ENCODE measurements at places on chromosomes 16 and 17.

DNA sequence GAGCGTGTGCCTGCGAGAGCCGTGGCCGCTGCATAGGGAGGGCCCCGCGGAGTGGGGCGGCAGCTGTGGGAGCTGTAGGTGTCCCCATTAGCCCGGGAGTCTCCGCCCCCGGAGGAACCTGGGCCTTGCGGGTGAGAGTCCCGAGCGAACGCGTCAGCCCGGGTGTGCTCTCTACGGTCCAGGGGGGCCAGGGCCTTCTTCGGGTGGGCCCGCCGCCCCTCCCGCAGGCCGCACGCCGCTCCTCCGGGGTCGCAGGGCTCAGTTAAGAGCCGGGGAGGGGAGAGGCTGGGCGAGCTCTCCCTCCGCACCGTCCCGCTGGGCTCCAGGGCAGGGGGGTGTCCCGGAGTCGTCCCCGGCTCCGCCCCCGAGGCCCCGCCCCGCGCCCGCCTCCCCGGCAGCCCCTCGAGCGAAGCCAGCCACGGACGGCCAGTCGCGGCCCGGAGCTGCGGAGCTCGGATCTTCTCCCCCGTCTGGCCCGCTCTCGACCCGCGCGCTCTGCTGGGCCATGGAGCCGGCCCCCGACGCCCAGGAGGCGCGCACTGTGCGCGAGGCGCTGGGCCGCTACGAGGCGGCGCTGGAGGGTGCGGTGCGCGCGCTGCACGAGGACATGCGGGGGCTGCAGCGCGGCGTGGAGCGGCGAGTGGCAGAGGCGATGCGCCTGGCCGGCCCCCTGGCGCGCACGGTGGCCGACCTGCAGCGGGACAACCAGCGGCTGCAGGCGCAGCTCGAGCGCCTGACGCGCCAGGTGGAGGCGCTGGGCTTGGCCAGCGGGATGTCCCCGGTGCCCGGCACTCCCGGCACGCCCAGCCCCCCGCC, at the start of gene SMTNL2:
SMTNL2 (plus strand) TSS at position 429 of the 816 bp plus-strand sequence; CDS start at position 506, 77 bp downstream.
- DNase-seq, result no peak

DNA sequence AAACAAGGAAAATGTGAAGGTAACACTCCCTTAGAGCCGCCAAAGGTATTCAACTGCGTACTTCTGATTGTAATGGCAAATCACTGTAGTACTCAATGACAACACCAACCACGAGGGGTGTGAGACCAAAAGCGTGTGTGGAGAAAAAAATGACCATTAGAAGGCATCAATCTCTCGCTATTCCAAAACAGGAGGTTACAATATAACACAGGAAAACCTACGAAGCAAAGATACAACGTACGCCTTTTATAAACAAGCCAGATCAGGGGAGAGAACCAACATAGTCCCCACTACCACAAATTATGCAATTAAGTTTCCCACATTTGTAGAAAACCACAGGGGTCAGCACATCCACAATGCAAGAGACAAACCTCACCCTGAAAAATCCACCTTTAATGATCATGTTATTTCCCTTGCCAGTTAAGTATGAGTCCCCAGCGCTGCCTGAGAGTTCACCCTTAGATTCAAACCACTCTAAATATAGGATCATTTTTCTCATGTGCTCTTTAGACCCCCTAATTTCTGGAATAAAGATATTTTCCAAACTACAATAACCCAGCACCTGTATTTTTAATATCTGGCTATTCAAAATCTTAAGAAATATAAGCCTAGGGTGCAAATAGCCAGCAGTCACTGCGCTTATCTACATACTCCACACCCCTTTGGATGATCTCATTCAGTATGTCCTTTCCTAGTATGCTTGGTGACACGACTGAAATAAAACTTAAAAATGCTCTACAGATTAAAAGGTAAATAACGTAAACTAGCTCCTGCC, 12.4 kb downstream of the TEX14 start:
- DNase-seq, result no peak

- DNase-seq, result no peak
These were observed 6.3 kb upstream of the XAF1 start for GRCh38 chr17:6749519-6749918.

DNA sequence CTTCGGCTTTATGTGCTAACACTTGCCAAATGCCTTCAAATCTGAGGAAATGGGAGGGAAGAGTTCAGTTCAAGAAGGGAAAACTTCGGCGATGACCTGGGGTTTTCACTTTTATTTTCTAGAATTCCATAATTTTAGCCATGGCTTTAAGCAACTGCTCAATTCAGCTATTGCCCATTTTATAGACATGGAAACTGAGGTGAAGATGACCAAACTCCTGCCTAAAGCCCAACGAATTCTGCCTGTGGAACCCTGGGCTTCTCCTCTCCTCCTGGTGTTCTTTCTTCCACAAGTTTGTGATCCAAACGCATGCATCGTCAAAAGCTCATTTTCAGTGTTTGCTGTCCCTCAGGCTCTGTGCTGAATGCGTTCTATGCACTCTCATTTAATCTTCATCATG, 49.4 kb upstream of the NDRG4 start:
- DNase-seq, result no peak

DNA sequence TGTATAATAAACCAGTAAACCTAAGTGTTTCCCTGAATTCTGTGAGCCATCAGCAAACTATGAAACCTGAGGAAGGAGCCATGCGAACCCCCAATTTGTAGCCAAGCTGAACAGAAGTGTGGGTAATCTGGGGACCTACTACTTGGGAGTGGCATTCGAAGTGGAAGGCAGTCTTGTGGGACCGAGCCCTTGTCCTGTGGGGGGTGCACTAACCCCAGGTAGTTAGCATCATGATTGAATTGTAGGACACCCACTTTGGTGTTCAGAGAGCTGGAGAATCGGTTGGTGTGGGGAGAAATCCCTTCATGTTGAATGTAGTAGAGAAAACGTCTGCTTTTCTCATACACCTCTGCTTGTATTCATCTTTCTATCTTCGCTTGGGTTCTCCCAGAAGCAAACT, 79.7 kb upstream of the CPHXL start:
- DNase-seq, result no peak

GRCh38 chr16:1082952-1083675, 10.6 kb downstream of the SSTR5 start:
- no peak for DNase-seq

DNA sequence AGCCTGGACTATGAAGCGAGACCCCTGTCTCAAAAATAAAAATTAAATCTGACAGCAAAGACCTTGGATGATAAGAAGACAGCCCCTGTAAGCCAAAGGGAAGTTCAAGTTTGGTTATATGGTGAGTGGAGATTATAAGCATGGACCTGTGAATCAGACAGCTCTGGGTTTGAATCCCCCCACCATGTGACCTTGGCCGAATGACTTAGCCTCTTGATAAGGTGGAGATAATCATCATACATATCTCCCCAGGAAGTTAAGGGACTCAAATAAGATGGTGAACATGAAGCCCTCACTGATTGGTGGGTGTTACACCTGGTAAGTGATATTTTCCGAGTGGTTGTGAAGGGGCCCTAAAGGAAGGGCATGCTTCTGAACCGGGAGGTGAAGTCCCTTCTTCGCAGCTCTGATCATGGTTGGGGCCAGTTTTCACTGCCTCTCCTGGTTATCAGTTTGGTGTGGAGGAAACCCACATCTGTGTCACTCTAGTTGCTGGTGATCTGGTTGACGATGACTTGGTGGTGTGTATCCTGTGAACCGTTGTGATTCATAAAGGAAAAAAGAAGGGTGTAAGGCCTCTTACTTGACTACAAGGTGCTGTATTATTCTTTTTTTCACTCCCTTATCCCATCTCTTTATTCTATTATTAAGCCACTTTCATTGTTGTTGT, 61.7 kb upstream of the CLEC18A start:
- no peak for DNase-seq

GRCh38 chr16:69566240-69566980, 644 bp downstream of the NFAT5 start:
- DNase-seq, result peak; percentile 41

GRCh38 chr17:17780922-17781590, 55.7 kb downstream of the SREBF1 start:
- DNase-seq, result no peak

DNA sequence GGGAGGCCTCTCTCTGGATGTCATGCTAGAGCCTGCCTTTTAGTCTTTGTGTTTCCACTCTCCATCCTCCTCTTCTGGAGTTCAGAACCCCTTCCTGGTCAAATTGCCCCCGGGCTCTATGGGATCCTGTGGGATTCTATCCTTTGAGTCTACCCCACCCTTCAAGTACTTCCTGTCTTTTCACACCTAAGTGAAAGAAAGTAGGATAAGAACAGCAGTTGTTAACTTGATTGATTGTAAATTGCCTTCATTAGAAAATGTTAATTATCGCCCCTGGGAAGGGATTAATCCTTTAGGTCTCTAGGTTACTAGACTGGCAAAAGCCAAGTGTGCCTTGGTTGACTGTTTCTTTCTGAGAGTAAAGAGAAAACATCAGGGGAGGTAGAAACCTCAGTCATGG, 30.1 kb downstream of the PRKCB start:
- no peak for DNase-seq

DNA sequence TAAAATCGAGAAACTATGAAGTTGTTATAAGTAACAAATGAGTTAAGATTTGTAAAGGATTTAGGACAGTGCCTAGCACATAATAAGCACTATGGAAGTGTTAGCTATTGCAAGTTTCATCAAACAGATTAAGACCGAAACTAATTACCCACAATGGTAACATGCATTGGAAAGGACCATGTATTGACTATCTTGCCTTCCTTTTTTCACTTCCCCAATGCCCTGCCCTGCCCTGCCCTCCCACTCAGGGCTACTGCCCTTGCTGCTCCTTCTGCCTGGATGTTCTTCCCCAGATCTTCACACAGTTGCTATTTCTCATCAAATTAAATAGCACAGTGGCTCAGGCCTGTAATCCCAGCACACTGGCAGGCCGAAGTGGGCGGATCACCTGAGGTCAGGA, 202.1 kb upstream of the PSMD7 start:
- no peak for DNase-seq

- DNase-seq, result no peak
These were observed 32.2 kb downstream of the TRIM37 start for GRCh38 chr17:59074494-59074893.

DNA sequence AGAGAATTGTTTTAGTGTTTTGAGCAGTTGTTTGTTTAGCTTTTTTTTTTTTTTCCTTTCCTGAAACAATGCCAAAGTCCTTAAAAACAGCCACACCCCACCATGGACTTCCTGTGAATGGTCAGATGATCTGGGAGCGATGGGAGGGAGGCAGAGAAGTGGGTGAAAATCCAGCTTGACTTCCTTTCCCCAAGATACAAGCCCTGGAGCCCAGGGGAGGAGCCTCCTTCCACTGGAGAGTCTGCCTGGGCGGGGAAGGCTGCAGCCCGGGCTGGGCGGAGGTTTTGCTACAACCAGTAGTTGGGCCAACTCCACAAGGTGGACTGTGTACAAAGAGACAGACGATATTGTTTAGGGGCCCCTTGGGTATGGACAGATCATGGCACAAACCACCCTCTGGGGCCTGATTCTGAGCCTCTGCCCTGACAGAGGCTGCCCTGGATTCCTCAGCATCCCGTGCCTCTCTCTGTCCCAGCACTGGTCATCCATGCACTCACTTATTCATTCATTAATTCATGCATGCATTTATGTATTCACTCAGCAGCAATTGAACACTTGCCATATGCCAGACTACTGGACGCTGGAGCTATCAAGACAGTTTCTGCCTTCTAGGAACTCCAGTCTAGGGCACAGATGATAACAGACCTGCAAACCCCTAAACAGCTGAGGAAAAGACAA, 29.8 kb downstream of the WSB1 start:
- no peak for DNase-seq

DNA sequence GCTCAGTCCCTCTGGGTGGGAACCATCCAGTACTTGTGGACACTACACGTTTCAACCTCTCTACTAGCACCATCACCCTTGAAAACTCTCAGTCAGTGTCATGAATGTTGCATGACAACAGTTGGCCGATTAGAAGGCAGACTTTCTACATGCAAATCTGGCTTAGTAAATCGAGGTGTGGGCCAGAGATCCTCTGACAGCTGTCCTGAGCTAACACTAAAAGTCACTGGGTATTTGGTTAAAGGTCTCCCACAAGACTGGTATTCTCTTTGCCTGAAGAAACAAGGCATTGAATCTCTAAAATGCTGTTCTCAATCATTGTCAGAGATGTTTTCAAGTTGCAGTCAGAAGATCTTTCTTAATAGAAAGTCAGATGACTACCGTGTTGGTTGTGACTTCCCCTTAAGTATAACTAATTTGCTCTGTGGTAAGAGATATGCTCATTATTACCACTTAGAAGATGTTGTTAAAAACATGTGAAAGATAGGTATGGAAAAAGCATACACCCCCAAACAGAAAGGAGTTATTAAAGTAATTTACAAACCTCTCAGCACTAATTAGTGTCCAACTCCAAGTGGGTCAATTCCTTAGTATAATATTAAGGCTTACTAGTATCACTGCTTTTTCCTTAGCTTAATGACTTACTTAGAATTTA, 62.3 kb downstream of the WNT3 start:
- no peak for DNase-seq

- no peak for DNase-seq
These were observed 1.5 kb upstream of the BAIAP3 start for GRCh38 chr16:1331712-1332617.

DNA sequence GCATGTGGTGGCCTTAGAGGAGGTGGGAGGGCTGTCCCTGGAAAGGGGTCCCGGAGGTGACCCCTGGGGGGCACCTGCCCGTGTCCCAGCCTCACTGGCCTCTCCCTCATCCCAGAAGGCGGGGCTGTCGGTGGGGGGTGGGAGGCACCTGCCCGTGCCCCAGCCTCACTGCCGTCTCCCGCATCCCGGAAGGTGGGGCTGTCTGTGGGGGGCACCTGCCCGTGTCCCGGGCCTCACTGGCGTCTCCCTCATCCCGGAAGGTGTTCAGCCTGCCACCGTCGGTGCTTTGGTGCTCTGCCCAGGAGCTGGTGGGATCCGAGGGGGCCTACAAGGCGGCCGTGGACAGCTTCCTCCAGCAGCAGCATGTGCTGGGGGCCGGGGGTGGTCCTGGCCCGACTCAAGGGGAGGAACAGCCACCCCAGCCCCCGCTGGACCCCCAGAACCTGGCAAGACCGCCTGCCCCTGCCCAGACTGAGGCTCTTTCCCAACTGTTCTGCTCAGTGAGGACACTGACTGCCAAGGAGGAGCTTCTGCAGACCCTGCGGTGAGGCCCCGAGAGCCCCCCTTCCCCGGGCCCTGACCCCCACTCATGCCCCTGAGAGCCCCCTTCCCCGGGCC, 6.2 kb downstream of the CTU2 start:
- no peak for DNase-seq

- DNase-seq, result no peak
These were observed 154.6 kb upstream of the ZNF267 start for GRCh38 chr16:31718998-31719397.

GRCh38 chr17:46039592-46040186, 40.6 kb downstream of the STH start:
- DNase-seq, result no peak

- no peak for DNase-seq
These were observed at the start of gene LDHD for GRCh38 chr16:75116081-75116910. TSS of gene LDHD (minus strand) at chr16:75116780. CDS start at chr16:75116720, 60 bp downstream.

GRCh38 chr16:31223044-31223443, 6.1 kb upstream of the PYDC1 start:
- no peak for DNase-seq

GRCh38 chr16:63563819-63564505, 1527.7 kb upstream of the CDH8 start:
- DNase-seq, result no peak

- DNase-seq, result no peak
These were observed 58.8 kb downstream of the CPPED1 start for GRCh38 chr16:12744860-12745259.

All from activated T-cell treated with anti-CD3 and anti-CD28 coated beads for 48 hours (primary cell).